Muscle of arm (tissue), 14 donors: ENCODE measurements at places on chromosomes 1 and 21. TPM values are rescaled to one million over a fixed set of nuclear protein-coding genes. Genes with fewer than 3 reads are reported as not detected.

LDLRAD2 gene
- 4.1 TPM for polyA plus RNA-seq

GRCh38 chr1:228063251-228064191 lies 19.0 kb upstream of the ARF1 start:
- no peak for DNase-seq

FLG2 gene
- polyA plus RNA-seq, result not detected

CELA2B gene
- polyA plus RNA-seq, result 4.4 TPM

EPHB2 gene
- polyA plus RNA-seq, result 14.7 TPM

GRCh38 chr21:19236209-19236608 lies 832.6 kb upstream of the TMPRSS15 start:
- no peak for DNase-seq

TINAGL1 gene
- 26.0 TPM for polyA plus RNA-seq
